Left ventricle myocardium inferior (tissue), 1 donor: ENCODE measurements at places on chromosomes 5 and 9.

DNA sequence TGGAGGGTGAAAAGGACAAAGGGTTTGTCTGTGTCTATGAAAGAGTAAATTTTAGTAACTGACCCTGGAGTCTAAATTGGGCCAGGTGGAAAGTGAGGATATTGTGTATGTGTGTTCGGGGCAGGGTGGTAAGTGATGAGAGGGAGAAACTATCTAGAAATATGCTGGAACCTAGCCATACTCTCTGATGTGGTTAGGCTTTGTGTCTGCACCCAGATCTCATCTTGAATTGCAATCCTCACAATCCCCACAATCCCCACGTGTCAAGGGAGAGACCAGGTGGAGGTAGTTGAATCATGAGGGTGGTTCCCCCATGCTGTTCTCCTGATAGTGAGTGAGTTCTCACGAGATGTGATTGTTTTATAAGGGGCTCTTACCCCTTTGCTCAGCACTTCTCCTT, 60.6 kb downstream of the COMMD10 start:
- H3K27me3 ChIP-seq = no peaks in the 10 kb centered on the region
- no peak overlapping the region for H3K27ac ChIP-seq
- H3K4me3 ChIP-seq = no peak overlapping the region
- DNase-seq = no peak
- H3K4me1 ChIP-seq = peaks cover 7% of the 10 kb centered on the region

GRCh38 chr9:16645970-16646369, 224.5 kb downstream of the BNC2 start:
- H3K4me3 ChIP-seq = no peak overlapping the region
- H3K27me3 ChIP-seq = no peaks in the 10 kb centered on the region
- H3K4me1 ChIP-seq = no peaks in the 10 kb centered on the region

DNA sequence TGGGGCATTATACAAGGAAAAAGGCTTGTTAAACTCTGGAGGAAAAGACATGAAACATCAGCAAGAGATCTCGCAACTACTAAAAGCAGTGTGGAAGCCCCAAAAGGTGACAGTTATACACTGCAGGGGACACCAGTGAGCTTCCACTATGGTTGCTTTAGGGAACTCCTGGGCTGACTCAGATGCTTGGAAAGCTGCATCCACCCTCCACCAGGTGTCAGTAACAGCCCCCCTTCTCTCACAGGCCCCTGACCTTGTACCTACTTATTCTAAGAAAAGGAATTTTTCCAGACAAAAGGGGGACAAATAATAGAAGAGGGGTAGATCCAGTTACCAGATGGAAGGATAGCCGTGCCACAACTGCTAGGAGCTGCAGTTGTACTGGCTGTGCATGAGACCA, 154.4 kb upstream of the COX7C start:
- DNase-seq = no peak
- no peaks in the 10 kb centered on the region for H3K27me3 ChIP-seq
- peaks cover 3% of the 10 kb centered on the region for H3K4me1 ChIP-seq
- no peak overlapping the region for H3K27ac ChIP-seq

DNA sequence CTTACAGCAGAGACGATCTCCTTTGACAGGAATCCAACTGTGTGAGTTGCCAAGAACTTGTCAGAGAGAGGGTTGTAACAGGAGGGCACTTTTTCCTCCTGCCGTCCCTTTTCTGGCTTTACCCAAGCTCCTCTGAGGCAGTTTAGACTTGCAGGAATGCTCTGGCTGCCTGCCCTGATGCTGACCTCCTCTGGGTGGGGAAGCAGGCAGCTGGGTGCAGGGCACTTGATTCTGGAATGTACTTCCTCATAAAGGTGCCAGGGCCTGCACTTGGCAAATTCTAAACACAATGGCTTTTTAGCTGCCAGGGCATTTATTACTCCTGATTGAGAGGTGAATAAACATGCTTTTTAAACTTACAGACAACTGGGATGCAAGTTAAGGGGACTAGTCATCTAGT, 190.4 kb downstream of the EPB41L4A start:
- H3K27me3 ChIP-seq = no peaks in the 10 kb centered on the region
- peaks cover 36% of the 10 kb centered on the region for H3K4me1 ChIP-seq
- H3K27ac ChIP-seq = peak overlapping the region; percentile 61
- peak; percentile 82 for DNase-seq
- peak overlapping the region; percentile 37 for H3K4me3 ChIP-seq

DNA sequence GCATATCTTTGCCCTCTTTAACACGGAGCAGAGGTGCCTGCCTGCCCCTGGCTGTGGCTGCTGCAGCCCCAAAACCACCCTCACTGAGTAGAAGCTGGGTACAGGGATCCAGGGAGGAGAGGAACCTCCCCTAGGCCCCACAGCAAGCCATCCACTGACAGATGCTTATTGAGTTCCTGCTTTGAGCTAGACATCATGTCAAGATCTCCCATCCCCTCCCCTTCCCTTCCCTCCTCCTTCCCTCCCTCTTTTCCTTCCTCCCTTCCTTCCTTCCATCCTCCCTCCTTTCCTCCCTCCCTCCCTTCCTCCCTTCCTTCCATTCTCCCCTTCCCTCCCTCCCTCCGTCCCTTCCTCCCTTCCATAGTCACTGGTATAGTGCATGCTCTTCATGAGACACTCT, 29.3 kb downstream of the GOLGA2 start:
- H3K4me1 ChIP-seq = peaks cover 46% of the 10 kb centered on the region
- peaks cover 14% of the 10 kb centered on the region for H3K27me3 ChIP-seq
- H3K36me3 ChIP-seq = no peaks in the 10 kb centered on the region
- H3K27ac ChIP-seq = peak overlapping the region; percentile 79
- no peak for DNase-seq

GRCh38 chr5:77629509-77630113, 8.9 kb downstream of the OTP start:
- peaks cover 100% of the 10 kb centered on the region for H3K27me3 ChIP-seq
- H3K36me3 ChIP-seq = no peaks in the 10 kb centered on the region
- H3K4me3 ChIP-seq = peak overlapping the region; percentile 61
- peaks cover 23% of the 10 kb centered on the region for H3K4me1 ChIP-seq

- no peaks in the 10 kb centered on the region for H3K36me3 ChIP-seq
- H3K4me1 ChIP-seq = peaks cover 37% of the 10 kb centered on the region
- no peak overlapping the region for H3K4me3 ChIP-seq
These were observed 54.8 kb upstream of the SGCD start for GRCh38 chr5:156272139-156272538.

GRCh38 chr5:30581198-30581935, 612.1 kb upstream of the CDH6 start:
- H3K27me3 ChIP-seq = no peaks in the 10 kb centered on the region
- H3K27ac ChIP-seq = no peak overlapping the region
- no peak for DNase-seq
- no peaks in the 10 kb centered on the region for H3K36me3 ChIP-seq

GRCh38 chr5:62315376-62316175, 9.6 kb downstream of the KIF2A start:
- no peak for DNase-seq
- H3K4me1 ChIP-seq = peaks cover 6% of the 10 kb centered on the region
- no peak overlapping the region for H3K27ac ChIP-seq

DNA sequence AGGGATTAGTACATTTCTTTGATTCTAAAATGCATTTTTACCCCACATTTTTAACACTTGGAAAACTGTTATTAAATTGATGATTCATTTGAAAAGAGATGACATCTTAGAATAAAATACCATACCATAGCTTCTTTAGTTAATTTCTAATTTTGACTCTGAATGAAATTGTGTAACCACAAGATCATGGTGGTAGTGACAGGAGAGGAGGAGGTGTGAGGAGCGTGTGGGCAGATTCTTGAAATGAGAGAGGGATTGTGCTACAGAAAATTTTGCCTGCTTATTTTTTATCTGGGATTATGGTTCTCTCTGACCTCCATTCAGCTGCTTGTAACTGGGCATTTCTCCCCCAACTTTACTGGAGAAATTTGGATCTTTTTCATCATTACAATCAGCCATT, 173.3 kb upstream of the CLINT1 start:
- no peak for DNase-seq
- H3K36me3 ChIP-seq = no peaks in the 10 kb centered on the region
- no peaks in the 10 kb centered on the region for H3K4me1 ChIP-seq
- H3K27me3 ChIP-seq = peaks cover 9% of the 10 kb centered on the region

- H3K27ac ChIP-seq = peak overlapping the region; percentile 9
- peak; percentile 30 for DNase-seq
- no peaks in the 10 kb centered on the region for H3K27me3 ChIP-seq
- H3K4me1 ChIP-seq = peaks cover 24% of the 10 kb centered on the region
These were observed 98.4 kb downstream of the ADRB2 start for GRCh38 chr5:148924817-148925216.

DNA sequence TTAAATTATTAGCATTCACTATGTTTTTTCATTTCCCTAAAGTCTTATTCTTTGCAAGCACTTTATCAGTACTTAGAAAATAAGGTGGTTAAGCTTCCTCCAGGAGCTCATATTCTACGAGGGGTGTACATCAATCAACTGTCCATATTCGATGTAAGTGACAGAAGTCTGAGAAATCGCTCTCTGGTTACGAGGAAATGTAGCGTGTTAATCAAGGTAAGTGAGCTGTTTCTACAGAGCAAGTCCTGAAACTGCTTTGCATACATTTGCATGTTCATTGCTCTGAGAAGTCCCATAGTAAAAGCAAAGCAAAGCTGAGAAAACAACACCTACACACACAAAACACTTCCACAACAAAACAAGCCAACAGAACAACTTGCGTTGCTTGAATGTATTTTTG, 893.9 kb upstream of the DMAC1 start:
- H3K4me3 ChIP-seq = no peak overlapping the region
- H3K4me1 ChIP-seq = no peaks in the 10 kb centered on the region
- H3K36me3 ChIP-seq = no peaks in the 10 kb centered on the region
- no peak for DNase-seq
- H3K27ac ChIP-seq = no peak overlapping the region
- H3K27me3 ChIP-seq = no peaks in the 10 kb centered on the region

GRCh38 chr9:20391208-20391607, 231.1 kb downstream of the MLLT3 start:
- no peaks in the 10 kb centered on the region for H3K36me3 ChIP-seq
- H3K27me3 ChIP-seq = no peaks in the 10 kb centered on the region
- H3K4me3 ChIP-seq = no peak overlapping the region
- H3K4me1 ChIP-seq = no peaks in the 10 kb centered on the region

DNA sequence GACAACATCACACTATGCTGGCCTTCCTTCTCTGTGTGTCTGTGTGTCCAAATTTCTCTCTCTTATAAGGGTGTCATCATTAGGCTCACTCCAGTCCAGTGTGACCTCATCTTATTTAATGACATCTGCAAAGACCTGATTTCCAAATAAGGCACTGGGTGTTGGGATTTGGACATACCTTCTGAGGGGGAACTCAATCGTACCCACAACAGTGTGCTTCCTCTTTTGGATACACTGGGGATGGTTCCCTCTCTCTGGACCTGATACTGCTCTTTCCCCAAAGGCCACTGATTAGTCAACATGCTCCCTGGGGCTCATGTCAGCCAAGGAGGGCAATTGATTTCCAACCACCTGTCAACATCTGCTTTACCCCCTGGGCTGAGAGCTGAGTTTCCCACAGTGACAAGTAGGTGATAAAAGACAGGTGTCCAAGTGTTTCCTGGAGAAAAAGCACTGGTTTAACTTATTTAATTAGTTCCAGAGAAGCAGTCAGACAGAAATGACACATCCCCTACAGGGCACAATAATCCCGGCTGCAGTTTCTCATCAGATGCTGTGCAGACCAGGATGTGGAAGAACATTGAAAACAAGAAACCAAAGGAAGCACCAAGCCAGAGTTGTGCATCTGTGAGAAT, 17.8 kb upstream of the CEP72 start:
- no peaks in the 10 kb centered on the region for H3K4me1 ChIP-seq
- H3K27me3 ChIP-seq = peaks cover 94% of the 10 kb centered on the region
- no peak for DNase-seq

GRCh38 chr5:2453781-2454180, 297.7 kb downstream of the IRX2 start:
- no peaks in the 10 kb centered on the region for H3K36me3 ChIP-seq
- H3K27ac ChIP-seq = no peak overlapping the region
- no peaks in the 10 kb centered on the region for H3K4me1 ChIP-seq
- H3K27me3 ChIP-seq = peaks cover 41% of the 10 kb centered on the region

DNA sequence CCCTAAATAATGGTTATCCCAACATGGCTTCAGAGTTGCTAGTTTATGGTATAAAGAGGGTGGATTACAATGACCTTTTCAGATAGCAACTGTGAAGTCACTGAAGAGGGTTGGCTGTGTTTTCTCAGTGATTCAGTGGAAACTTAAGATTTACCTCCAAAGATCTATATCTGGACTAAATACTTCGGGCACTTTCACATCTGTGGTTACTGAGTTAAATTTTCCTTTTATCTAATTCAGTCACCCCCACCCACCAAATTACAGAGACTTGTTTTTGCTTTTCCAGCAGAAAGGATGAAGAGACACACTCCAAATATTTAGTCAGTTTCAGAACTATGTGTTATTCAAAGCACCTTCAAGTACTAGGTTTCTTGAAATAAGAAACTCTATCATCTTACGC, 573.2 kb downstream of the CCDC171 start:
- H3K4me3 ChIP-seq = no peak overlapping the region
- no peak for DNase-seq
- no peaks in the 10 kb centered on the region for H3K36me3 ChIP-seq
- no peaks in the 10 kb centered on the region for H3K27me3 ChIP-seq

GRCh38 chr5:160385496-160385895, 14.4 kb downstream of the FAM200C start:
- no peaks in the 10 kb centered on the region for H3K36me3 ChIP-seq
- H3K27ac ChIP-seq = no peak overlapping the region

DNA sequence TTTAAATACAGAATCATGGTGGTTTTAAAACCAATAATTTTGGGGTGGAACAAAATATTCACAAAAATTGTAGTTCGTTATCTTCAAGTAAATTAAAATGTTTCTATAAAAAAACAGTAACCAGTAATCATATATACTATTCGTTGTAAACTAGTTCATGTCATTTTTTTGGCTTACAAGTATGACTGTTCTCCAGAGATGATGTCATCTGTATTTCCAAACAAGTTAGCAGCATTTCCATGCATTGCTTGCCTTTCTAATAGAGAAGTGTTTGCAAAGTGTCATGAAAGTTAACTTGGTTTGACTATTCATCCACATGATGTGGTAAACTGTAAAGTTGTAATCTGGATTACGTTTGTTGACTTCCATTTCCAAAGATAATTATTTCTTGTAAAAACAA, 717.9 kb upstream of the ADAMTS16 start:
- H3K27me3 ChIP-seq = peaks cover 5% of the 10 kb centered on the region
- H3K36me3 ChIP-seq = no peaks in the 10 kb centered on the region
- DNase-seq = no peak
- no peaks in the 10 kb centered on the region for H3K4me1 ChIP-seq
- H3K27ac ChIP-seq = no peak overlapping the region
- no peak overlapping the region for H3K4me3 ChIP-seq

- DNase-seq = no peak
- H3K4me1 ChIP-seq = peaks cover 15% of the 10 kb centered on the region
- H3K36me3 ChIP-seq = peaks cover 88% of the 10 kb centered on the region
- H3K4me3 ChIP-seq = no peak overlapping the region
These were observed 64.6 kb downstream of the PTCH1 start for GRCh38 chr9:95452176-95452575.

GRCh38 chr5:90606539-90606938, 47.9 kb downstream of the ADGRV1 start:
- no peaks in the 10 kb centered on the region for H3K36me3 ChIP-seq
- H3K4me1 ChIP-seq = no peaks in the 10 kb centered on the region
- H3K4me3 ChIP-seq = no peak overlapping the region
- H3K27me3 ChIP-seq = peaks cover 36% of the 10 kb centered on the region
- H3K27ac ChIP-seq = no peak overlapping the region

GRCh38 chr5:164934561-164934960, 1429.1 kb downstream of the MAT2B start:
- no peak for DNase-seq
- H3K27ac ChIP-seq = no peak overlapping the region
- no peak overlapping the region for H3K4me3 ChIP-seq

GRCh38 chr5:119458911-119459632, 6.8 kb downstream of the HSD17B4 start:
- DNase-seq = no peak
- H3K36me3 ChIP-seq = peaks cover 24% of the 10 kb centered on the region
- peaks cover 41% of the 10 kb centered on the region for H3K4me1 ChIP-seq
- H3K27ac ChIP-seq = no peak overlapping the region
- H3K27me3 ChIP-seq = no peaks in the 10 kb centered on the region
- H3K4me3 ChIP-seq = no peak overlapping the region
